ENCODE measurements at places on chromosomes 13 and 19.

DNA sequence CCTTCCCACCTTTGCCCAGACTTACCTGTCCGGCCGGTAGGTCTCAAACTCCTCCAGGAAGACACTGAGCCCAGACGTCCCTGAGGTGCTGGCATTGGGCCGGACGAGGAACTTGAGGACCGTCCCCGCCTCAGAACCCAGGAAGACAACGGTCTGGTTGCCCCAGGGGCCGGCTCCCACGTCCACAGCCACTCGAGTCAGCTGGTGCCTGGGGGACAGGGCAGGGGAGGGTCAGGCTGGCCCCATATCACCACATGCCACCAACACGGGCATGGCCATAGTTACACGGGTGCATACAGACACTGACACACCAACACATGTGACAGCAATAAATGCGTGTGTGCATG is 8.4 kb upstream of the LRG1 start:
- H3K36me3 ChIP-seq = no peaks in the 10 kb centered on the region
- no peak overlapping the region for H3K27ac ChIP-seq
- H3K27me3 ChIP-seq = peaks cover 8% of the 10 kb centered on the region
- no peak for DNase-seq
- H3K4me3 ChIP-seq = no peak overlapping the region

GRCh38 chr19:40553885-40554857 is 22.5 kb upstream of the SHKBP1 start:
- peaks cover 50% of the 10 kb centered on the region for H3K27me3 ChIP-seq
- H3K4me3 ChIP-seq = no peak overlapping the region
- H3K36me3 ChIP-seq = no peaks in the 10 kb centered on the region
- peak overlapping the region; percentile 54 for H3K27ac ChIP-seq
- H3K4me1 ChIP-seq = peaks cover 4% of the 10 kb centered on the region

- no peak for DNase-seq
- H3K27ac ChIP-seq = no peak overlapping the region
- no peaks in the 10 kb centered on the region for H3K27me3 ChIP-seq
- H3K4me1 ChIP-seq = no peaks in the 10 kb centered on the region
- no peaks in the 10 kb centered on the region for H3K36me3 ChIP-seq
Observed at GRCh38 chr13:84380866-84381265, 498.6 kb upstream of the SLITRK1 start.

DNA sequence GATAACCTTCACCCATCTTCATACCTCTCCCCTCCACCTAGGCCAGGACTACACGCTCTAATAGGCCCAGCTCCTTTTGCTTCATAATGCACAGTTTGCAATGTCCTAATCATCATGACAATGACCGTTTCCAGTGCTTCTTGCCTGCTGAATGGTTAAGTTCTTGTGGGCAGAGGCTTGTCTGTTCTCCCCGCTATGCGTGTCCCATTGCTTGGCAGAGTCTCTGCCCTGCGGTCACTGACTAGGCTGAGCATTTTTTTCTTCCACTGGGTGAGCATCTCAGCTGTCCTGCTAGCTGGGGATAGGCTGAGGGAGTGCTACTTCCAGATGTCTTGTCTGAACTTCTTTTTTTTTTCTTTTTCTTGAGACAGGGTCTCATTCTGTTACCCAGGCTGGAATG is 314.7 kb downstream of the UQCRFS1 start:
- no peaks in the 10 kb centered on the region for H3K36me3 ChIP-seq
- no peaks in the 10 kb centered on the region for H3K27me3 ChIP-seq
- no peaks in the 10 kb centered on the region for H3K4me1 ChIP-seq

DNA sequence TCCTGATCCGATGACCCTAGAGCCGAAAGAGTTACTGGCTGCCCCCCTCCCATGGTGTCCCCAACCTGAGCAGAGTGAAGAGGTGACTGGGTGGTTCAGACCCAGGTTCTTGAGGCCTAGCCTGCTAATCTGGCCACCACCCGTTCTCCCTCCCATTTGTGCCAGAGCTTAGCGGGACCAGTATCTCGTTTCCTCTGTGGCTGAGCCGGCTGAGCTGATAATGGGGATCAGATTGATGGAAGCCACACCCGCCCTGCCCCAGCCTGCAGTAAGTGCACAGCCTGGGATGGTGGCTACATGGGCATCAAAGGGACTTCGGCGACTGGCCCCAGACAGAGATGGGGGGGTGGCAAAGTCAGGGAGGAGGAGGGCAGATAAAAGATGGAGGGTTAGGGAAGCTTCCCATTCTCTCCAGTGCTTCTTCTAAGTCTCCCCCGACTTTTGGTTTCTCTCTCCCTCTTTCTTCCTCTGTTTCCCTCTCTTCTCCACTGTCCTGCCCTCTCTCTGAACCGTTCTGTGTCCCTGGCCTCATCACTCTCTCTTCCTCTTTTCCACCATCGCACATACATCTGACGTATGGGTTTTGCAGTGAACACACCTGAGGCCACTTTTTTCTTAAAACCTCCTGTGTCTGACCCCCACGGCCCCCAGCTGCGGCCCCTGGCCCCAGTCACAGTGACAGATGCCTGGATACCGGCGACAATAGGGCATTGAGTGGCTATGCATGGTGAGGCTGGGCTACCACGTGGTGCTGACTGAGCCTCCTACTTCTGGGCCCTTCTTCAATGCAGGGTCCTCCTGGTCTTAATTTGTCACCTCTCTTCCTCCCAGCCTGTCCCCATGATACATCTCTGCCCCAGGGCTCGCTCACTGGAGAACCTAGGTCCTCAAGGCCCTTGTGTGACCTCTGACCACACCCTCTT is 2.4 kb downstream of the ELAVL3 start:
- H3K4me3 ChIP-seq = no peak overlapping the region
- no peak for DNase-seq
- no peak overlapping the region for H3K27ac ChIP-seq
- peaks cover 3% of the 10 kb centered on the region for H3K36me3 ChIP-seq

DNA sequence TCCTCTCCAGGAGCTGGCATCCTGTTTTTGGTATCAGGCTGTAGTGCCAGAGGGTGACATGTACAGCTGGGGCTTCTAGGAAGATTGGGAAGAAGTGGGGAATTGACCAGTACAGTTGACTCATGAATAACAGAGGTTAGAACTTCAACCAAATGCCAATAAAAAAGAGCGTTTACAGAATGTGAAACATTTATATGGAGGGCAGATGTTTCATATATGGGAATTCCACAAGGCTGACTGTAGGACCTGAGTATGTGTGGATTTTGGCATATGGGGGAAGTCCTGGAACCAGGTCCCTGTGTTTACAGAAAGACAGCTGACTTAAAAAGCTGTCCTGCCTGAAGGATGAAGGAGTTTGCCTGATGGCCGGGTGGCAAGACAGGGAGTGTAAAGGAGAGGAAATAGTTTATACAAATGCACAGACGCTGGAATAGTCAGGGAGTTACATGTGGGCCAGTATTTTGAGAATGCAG is 5.2 kb downstream of the CHAMP1 start:
- H3K4me1 ChIP-seq = peaks cover 51% of the 10 kb centered on the region
- no peak for DNase-seq
- H3K27me3 ChIP-seq = no peaks in the 10 kb centered on the region
- H3K4me3 ChIP-seq = no peak overlapping the region
- peak overlapping the region; percentile 12 for H3K27ac ChIP-seq
- H3K36me3 ChIP-seq = peaks cover 49% of the 10 kb centered on the region

- DNase-seq = no peak
- no peaks in the 10 kb centered on the region for H3K4me1 ChIP-seq
- no peak overlapping the region for H3K27ac ChIP-seq
- no peak overlapping the region for H3K4me3 ChIP-seq
Observed at GRCh38 chr13:111880185-111880584, 186.8 kb upstream of the SOX1 start.

DNA sequence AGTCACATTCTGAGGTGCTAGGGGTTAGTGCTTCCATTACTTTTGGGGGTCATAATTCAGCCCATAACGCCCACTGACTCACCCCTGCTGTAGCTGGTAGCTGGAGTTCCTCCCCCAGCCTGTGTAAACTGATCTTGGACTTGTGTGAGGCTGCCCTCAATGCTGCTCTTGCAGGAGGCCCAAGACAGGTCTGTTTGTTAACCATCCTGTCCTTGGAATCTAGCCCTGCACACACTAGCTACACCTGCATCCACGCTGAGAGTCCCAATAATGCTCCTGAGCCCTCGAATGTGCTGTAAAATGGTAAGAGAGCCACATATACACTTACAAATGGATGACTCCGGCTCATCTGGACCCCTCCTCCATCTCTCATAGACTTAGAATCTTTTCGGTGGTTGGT is 9.6 kb downstream of the LRCH1 start:
- no peaks in the 10 kb centered on the region for H3K27me3 ChIP-seq
- no peak overlapping the region for H3K4me3 ChIP-seq
- DNase-seq = no peak
- peaks cover 26% of the 10 kb centered on the region for H3K4me1 ChIP-seq
- H3K27ac ChIP-seq = no peak overlapping the region

DNA sequence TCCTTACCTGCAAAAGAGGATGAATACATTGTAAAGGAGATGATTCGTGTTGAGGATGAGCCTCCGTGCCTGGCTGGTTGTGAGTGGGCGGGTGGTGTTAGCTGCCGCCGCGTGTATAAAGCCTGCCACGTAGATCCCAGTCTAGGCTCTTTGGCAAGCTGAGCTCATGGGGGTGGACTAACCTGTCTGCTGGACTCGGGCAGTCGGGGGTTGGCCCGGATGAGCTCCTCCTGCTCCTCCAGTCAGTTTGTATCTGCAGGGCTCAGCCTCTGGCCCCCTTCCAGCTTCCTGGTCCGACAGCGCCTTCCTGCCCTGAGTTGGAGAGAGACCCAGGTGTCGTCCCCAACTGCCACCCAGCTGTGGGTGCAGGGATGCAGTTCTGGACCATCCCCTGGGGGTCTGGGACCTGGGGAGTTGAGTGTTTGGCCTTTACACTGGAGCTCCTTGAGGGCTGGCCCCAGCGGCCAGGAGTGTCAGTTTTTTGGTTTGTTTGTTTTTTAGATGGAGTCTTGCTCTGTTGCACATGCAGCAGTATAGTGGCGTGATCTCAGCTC is 20.9 kb downstream of the TECR start:
- peaks cover 23% of the 10 kb centered on the region for H3K4me1 ChIP-seq
- peaks cover 13% of the 10 kb centered on the region for H3K36me3 ChIP-seq
- H3K4me3 ChIP-seq = no peak overlapping the region
- no peaks in the 10 kb centered on the region for H3K27me3 ChIP-seq
- H3K27ac ChIP-seq = no peak overlapping the region

DNA sequence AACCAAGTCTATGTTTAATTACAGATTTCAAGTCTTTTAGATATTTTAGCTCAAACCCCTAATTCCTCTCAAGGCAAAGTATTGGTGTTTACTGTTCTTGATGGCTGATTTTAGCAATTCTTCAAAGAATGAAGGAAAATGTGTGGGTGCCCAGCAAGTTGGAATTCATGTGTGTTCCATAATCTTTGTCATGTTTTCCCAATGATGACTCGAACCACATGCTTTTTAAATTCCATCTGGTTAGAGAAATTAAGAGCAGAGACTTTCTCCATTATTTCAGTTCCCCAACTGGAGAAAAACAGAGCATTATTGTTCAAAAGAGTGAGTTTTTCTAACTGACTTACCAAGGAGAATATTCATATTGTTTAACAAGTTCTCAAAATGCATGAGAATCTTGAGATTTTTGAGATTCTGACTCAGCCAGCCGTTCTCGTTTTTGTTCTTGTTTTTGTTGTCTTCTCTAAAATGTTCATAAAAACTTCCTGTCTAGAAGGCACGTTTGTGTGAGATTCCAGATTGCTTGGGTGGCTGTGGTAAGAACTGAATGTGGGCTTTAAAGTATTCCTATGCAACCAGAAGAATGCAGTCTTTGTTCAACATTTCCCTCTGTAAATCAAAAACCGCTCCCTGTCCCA is 404.7 kb downstream of the IRS2 start:
- H3K36me3 ChIP-seq = no peaks in the 10 kb centered on the region
- peaks cover 7% of the 10 kb centered on the region for H3K27me3 ChIP-seq
- no peaks in the 10 kb centered on the region for H3K4me1 ChIP-seq
- DNase-seq = no peak
- no peak overlapping the region for H3K27ac ChIP-seq

DNA sequence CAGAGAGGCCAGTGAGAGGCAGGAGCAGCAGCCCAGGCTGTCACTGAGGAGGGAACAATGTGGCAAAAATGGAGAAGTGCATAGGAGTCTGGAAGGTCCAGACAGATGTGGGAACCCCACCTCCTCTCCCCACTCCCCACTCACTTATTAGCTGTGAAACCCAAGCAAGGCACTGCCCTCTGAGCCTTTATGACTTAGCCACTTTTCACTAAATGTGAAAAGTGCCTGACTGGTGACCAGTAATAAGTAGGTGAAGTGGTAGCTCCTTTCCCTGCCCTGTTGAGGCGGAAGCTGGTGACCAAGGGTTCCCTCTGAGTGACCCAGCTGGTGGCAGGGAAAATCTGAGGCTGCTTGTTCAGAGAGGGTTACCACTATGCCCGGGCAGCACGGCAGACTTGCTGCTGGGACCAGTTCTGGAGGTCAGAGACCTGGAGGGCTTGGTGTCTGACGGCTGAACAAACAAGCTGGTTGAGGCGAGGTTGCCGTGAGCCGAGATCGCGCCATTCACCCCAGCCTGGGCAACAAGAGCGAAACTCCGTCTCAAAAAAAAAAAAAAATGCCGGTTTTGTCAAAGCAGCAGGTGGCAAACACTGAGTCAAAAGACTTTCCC is 80.0 kb downstream of the ZNF429 start:
- peaks cover 3% of the 10 kb centered on the region for H3K36me3 ChIP-seq
- peaks cover 13% of the 10 kb centered on the region for H3K4me1 ChIP-seq
- DNase-seq = no peak
- no peak overlapping the region for H3K27ac ChIP-seq
- H3K27me3 ChIP-seq = peaks cover 4% of the 10 kb centered on the region
- H3K4me3 ChIP-seq = peak overlapping the region; percentile 25

- H3K27ac ChIP-seq = no peak overlapping the region
- H3K4me1 ChIP-seq = no peaks in the 10 kb centered on the region
- no peaks in the 10 kb centered on the region for H3K36me3 ChIP-seq
- no peak overlapping the region for H3K4me3 ChIP-seq
- DNase-seq = no peak
Observed at GRCh38 chr19:13437919-13438618, 68.2 kb downstream of the CACNA1A start.

DNA sequence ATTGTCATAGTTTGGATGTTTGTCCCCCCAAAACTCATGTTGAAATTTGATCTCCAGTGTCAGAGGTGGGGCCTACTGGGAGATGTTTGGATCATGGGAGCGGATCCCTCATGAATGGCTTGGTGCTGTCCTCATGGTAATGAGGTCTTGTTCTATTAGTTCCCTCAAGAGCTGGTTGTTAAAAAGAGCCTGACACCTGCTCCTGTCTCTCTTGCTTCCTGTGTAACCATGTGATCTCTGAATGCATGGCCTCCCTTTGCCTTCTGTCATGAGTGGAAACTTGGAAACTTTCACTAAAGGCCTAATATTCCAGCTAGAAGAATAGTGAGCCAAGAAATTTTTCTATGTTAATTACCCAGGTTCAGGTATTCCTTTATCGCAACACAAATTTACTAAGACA is 311.4 kb upstream of the ATXN8OS start:
- no peaks in the 10 kb centered on the region for H3K27me3 ChIP-seq
- H3K27ac ChIP-seq = no peak overlapping the region
- H3K36me3 ChIP-seq = no peaks in the 10 kb centered on the region
- H3K4me3 ChIP-seq = no peak overlapping the region

GRCh38 chr19:1243768-1244692 is 2.5 kb downstream of the ATP5F1D start:
- peak overlapping the region; percentile 78 for H3K27ac ChIP-seq
- peaks cover 2% of the 10 kb centered on the region for H3K36me3 ChIP-seq
- DNase-seq = peak; percentile 89

All from activated naive CD8-positive, alpha-beta T cell treated with anti-CD3 and anti-CD28 coated beads for 36 hours (primary cell).